ENCODE measurements at places on chromosomes 3 and 15.

DNA sequence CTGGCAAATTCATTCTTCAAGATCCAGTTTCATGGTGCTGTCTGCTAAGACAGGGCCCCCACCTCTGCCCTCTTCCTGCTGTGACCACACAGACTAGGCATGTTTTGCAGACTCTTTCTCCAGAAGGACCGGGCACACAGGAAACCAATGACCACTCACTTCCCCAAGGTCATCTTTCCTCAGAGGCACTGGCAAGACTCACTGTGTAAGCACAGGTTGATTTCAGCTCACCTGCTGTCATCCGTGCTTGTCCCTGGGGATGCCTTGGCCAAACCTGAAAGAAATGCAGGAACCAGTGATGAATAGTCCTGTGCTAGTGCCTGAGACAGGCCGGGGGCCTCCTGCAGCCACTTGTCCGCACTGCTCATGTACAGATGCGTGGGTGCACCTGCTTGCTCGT, 33.5 kb downstream of the ALS2CL start:
- no peak for DNase-seq

DNA sequence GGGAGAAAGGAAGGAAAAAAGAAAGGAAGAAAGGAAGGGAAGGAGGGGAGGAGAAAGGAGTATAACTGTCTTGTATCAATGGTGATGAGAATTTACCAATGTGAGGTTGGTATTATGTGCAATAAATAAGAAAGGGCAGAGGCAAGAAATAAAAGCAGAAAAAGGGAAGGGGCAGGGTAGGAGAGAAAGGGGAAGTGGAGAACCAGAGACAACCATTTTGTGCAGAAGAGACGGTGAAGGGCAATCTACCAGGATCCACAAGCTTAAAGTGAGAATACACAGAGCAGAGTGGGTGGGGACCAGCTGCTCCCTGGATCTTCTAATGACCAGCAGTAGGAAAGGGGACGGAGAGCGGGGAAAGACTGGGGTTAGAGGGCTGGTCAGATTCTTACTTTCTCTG, 106.9 kb upstream of the SLCO2A1 start:
- DNase-seq, result no peak

DNA sequence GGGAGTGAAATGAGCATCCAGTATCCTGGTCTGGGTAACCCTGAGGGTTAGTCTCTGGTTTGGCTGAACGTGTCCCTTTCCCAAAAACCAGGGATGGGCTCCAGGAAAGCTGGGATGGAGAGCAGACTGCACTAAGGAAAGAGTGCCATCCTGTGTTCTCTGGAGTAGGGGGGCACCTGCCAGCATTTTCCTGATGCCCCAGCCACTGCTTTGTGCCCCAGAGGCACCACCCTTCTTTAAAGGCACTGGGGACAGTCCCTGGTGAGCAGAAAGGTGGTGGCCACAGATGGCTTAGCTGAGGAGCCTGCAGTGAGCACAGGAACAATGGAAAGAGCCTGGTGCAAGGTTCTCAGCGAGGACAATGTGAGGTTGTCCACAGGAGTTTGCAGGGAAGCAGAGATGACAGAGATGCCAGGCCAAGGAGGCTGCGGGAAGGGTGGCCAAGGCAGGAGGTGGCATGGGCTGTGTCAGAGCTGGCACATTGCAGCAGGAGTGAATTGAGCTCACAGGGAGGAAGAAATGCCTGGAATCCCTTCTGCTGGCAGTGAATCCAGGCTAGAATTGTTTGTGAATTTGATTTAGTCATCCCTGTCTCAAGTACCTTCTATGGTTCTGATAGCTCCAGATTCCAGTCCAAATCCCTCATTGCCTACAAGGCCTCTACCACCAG, 39.9 kb downstream of the AMOTL2 start:
- no peak for DNase-seq

- no peak for DNase-seq
These were observed 86.0 kb upstream of the GALNT15 start for GRCh38 chr3:16088496-16088895.

DNA sequence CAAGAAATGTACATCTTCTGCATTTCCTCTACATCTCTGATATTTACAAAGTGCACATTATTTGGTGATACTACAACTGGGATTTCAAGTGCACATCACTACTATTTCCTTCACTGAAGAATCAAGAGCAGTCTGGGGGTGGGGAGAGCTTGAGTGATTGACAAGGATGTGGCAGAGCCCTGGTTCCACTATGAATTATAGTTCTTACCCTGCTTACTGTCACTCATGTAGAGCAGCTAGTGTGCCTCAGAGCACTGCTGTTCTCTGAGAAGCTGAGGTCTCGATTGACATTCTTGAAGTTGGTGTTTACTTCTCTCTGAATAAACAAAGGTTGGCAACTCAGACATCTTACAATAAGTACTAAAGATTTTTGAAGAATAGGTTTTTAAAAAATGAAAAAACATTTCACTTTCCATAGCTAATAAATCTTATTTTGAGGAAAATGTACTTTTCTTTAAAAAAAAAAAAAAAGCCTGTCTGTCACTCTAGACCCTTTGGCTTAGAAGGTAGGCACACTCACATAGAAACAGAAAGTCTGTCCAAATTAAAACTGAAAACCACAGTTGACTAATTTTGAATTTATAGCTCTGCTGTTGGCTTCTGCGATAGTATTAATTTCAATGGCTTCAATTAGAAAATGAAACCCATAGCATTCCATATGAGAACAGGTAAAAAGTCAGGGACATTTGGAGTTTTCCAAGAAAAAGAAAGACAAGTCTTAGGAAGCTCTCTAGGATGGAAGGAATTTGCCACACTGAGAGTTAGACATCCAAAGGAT, 5.6 kb downstream of the GREM1 start:
- peak; percentile 14 for DNase-seq

GRCh38 chr3:157700405-157700804, 197.2 kb upstream of the VEPH1 start:
- no peak for DNase-seq

GRCh38 chr15:72078887-72079286, 39.1 kb downstream of the MYO9A start:
- no peak for DNase-seq

GRCh38 chr3:161567577-161568361, 71.2 kb downstream of the OTOL1 start:
- DNase-seq, result no peak

DNA sequence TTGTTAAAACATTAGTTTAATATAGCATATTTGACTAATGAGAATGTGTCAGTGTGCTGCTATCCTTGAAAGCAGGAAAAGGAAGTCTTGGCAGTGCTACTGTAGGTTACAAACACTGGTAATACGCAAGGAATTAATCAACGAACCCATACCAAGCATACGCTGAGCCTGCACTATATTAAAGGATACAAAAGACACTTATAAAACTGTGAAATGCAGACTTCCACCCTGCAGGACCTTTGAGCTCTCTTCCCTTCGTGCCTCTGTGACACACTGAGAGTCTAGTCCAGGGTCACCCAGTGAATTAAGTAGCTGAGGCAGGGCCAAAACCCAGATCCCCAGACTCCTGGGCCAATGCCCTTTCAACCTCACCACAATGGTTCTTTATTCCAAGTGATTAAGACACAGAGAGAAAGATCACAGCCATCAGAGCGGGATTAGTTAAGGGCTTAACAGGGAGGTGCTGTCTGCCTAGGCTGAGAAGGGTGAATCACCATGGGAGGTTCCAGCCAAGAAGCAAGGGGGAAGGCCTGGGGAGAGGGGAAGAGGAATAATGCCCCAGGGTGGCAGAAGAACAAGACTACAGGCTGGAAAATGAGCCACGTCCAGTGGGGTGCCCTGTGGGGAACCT, 6.8 kb downstream of the ANXA2 start:
- no peak for DNase-seq

GRCh38 chr15:61146091-61146930, 82.8 kb downstream of the RORA start:
- DNase-seq, result no peak

DNA sequence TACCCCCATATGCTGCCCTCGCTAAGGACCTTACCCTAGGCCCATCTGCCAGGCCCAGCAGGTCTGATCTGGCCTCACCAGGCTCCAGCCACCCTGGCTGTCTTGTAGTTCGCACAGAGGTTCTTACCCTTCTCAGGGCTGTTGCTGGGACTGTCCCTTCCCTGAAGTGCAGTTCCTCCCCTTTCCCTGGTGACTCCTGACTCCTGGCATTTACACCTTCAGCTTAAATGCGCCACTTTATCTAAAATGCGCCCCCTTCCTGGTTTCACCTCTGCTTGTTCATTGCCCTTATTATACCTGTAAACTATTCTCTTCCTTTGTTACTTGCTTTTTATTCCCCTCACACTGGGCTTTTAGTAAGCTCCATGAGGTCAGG, 835 bp upstream of the TTLL3 start:
- peak; percentile 23 for DNase-seq

GRCh38 chr3:177647341-177647740, 450.1 kb upstream of the TBL1XR1 start:
- DNase-seq, result no peak

DNA sequence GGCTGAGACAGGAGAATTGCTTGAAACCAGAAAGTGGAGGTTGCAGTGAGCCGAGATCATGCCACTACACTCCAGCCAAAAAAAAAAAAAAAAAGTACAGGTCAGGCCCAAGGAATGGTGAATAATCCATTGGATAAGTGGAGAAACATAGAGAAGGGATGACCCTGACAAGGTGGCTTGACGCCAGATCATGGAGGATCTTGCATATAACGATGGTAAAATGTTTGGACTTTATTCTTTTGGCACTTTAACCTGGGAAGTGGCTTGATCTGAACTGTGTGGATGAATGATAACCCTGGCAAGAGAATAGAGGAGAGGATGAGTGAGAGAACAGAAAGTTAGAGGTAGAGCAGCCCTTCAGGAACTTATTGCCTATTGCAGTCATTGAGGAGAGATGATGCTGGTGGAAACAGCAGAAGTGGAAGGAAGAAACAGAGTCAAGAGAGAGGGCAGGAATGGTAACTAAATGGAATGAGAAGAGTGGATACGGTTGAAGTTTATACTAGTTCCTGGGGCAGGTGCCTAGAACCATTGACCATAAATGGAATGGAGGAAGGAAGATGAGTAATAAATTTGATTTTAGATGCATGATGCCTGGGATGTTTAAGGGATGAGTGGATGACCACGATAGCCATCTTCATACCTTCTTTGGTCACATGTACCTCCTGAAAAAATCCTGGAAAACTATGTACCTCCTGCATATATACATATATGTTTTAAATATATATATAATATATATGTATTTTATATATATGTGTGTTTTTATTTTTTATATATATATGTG, 57.8 kb downstream of the BLM start:
- no peak for DNase-seq

- DNase-seq, result peak; percentile 18
These were observed 504.2 kb upstream of the PROK2 start for GRCh38 chr3:72288955-72289691.

DNA sequence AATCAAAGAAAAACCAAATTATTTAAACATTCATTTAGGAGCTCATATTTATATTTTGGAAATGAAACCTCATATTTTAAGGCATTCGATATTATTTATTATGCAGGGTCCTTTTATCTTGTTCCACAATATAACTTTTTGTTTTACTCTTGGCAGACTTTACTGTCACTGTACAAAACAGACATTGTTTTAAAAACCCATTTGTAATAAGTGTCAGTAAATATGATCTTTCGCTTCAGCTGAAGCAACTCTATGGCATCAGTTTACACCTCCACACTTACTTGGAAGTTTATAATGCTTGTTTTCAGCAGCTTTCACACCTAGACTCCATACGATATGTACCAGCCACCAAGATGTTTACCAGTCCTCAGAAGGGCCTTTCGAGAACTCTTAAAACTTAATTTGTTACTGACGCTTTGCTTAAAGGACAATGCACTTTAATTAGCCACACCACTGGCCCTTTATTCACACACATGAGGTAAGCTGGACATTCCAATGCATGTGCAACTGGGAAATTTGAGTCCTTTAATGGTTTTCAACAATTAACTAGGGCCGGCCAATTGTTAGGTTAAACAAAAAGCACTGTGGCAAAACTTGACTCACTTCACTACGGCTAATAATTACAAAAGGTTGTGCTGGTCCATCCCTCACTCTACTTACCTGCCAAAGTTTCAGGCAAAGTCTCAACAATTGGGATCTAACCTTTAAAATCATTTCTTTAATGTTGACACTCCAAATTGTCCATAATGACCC, 16.7 kb downstream of the WWTR1 start:
- no peak for DNase-seq

DNA sequence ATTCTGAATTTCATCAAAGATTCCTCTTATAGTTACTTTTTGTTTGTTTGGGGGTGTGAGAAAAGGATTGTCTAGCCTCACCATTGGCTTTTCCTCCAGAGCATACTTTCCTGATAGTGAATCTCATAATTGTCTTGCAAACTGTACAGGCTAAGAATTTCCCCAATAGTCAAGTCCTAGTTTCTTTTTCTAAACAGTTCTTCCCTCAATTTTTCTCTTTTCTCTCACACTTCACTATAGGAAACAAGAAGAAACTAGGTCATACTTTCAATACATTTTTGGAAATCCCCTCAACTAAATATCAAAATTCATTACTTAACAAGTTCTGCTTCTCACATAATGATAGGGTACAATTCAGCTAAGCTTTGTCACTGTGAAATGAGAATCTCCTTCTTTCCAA, 241.9 kb downstream of the IL20RB start:
- DNase-seq, result no peak

DNA sequence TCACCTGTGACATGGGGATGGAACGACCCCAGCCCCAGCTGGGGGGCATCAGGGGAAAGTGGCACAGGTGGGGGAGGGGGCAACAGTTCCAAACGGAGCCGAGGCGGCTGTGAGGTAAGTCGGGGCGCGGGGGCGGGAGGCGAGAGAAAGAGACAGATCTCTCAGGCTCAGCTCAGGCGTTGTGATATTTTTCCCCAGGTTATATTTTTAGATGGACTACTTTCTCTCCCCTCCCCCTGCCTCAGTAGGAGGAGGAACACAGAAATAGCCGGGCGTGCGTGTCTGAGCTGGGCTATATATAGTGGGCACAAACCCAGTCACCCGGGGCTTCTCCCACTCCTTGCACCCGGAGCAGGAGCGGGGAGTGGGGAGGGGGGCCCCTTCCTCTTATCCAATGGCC, 91.0 kb upstream of the LINGO1 start:
- no peak for DNase-seq

- DNase-seq, result peak; percentile 56
These were observed 129.8 kb downstream of the SATB1 start for GRCh38 chr3:18295171-18295920.

DNA sequence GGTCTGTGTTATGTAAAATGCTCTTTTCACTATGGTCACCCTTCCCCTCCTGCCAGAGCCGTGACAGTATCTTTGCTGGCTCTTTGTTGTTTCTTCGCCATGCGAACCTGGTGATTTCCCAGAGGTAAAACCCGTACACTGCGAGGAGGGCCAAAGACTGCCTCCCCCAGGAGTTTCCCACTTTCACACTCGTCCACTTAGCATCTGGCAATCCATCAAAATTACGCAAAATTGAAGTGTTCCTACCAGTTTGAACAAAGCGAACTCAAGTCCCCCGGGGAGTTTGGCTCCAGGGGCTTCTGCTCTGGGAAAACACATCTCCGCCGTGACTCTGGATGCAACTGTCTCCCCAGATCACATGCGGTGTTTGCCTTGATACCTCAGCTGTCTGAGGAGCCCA, 239.9 kb downstream of the FAM43A start:
- DNase-seq, result no peak

DNA sequence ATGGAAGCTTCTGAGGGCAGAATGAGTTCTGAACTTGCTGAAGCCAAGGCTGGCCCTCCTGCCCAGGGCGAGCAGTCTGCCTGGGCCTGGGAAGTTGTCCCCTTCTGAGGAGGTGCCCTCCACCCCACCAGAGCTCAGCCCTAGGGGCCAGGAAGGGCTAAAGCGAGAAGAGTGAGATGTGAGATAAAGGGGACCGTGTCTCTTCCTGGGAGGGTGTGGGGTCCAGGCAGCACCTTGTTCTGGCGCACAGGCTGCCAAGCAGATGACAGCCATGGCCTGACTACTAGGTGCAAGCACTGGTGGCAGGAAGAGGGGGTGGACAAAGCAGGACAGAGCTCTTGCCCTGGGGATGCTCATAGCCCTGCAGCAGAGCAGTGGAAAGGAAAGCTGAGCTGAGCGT, 3.7 kb downstream of the PAK6 start:
- no peak for DNase-seq
